Stimulated activated CD4-positive, alpha-beta T cell treated with anti-CD3 and anti-CD28 coated beads, Interleukin-4, amount 100 ng/mL, for 48 hours (primary cell): ENCODE measurements at places on chromosomes 1 and 21.

DNA sequence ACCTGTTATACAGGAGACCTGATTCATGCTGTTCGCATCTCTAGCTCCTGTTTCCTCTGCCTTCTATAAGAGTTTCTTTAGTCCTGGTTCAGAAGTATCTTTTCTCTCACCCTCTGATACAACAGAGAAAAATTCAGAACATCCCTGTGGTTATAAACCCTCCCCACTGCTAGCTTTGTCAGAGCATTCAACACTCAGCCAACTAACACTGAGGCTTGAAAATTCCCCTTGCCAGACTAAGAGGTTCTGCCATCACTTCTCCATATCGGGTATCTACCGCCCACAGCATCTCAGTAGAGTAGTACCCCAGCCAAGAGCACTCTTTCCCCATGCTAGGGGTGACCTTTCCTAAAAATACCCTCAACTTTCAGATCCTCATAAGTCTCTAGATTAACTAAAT is 19.6 kb upstream of the PIK3R3 start:
- no peak for DNase-seq

- no peak for DNase-seq
Measured at GRCh38 chr1:6869545-6869944, 84.3 kb downstream of the CAMTA1 start.

DNA sequence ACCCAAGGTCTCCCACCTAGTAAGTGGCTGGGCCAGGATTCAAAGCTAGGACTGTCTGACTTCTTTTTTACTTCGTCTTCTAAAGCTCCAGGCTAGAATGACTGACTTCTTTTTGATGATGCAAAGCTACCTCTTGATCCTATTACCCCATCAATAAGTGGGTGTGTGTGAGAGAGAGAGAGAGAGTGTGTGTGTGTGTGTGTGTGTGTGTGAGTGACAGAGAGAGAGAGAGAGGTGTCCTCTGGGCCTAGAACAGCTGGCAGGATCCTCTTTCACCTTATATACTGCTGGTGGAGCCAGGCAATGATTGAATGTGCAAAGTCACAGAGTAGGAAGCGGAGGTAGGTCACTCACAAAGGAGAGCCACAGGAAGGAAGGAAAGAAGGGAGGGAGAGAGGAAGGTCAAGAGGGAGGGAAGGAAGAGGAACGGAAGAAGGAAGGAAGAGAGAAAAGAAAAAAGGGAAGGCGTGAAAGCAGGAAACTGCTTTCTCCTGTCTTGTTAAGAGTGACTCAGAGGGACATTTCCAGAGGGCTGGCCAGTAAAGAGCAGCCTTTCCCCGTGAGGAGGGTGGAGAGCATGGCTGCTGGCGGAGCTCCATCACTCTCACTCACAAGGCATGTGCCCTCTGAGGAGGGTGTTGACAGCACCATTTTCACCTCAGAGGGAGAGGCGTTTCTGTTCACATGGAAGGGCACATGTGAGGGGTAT is 68.9 kb downstream of the CDC7 start:
- no peak for DNase-seq

DNA sequence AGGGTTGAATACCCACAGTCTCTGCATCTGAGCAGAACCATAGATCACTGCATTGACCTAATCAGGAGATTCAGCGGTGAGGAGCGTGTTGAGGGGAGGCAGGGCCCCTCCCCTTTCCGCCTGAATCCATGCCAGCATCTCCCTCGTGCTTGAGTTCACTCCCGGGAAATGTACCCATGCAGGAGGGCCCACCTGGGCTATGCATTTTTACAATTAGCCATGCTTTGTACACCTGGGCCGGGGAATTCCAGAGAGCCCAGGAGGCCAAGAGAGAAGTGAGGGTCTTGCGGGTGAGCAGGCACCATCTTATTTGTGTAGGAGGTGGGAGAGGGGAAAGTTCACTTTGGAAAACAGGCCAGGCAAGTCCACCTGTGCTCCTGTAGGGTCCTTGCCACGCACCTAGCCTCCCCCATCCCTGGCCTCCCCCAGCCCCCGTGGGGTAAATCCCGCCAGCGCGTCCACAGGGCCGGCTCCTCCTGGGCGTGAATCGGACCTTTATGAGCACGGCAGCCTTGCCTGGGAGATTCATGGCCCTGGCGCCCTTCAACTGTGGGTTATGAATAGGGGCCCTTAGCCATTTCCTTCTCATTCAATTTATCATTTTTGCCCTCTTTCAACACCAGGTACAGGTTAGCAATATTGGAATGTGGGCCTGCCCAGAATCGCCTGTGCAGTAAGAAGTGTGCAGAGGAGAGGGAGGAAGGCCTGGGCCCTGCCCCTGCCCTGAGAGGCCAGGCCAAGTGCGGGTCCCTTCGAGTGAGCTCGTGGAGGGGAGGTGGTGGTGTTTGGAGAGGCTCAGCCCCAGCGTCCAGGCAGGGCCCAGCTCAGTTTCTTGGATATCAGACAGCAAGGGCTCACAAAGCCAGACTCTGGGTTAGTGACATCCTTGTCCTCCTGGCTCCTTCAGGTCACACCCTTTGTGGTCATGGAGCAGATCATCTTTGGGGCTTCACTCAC is 84.4 kb upstream of the ACTRT2 start:
- DNase-seq, result no peak
